GM12878 (cell line): ENCODE measurements at places on chromosomes 4 and X.

GRCh38 chrX:136304493-136304892 lies 3.7 kb downstream of the ADGRG4 start:
- DNase-seq: no peak

DNA sequence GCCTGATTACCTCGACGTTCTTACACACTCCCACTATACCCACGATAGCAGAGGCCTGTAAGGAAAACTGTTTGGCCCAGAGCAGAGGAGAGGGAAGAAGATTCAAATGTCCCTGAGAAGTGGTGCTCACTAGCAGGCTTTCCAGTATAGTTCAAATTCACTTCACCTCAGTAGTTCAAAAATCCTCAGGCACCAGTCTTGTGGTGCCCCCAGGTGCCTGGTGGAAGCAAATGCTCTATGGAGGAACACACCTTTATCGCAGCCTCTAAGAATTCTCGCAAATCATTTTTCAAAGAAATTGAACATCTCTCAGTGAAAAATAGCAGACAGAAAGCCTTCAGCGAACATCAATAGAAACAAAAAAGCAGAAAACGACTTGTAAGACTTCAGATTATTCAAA lies 12.2 kb upstream of the MTMR1 start:
- DNase-seq: no peak

DNA sequence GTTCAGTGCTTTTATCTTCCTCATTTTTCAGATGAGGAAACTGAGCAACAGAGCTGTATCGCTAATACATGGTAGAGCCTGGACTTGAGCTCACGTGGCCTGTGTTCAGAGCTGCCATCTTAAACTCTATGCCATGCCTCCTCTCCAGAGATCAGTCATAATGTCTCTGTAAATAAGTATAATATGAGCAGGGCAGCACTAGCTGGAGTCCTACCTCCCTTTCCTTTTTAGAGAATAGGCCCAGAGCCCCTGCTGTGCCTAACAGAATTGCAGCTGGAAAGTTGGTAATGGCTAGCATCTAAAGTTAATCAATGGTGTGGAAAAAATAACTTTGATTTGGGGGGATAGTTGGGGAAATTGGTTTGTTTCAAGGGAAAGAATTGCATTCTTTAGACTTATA lies 20.4 kb downstream of the CASP6 start:
- no peak for DNase-seq

- no peak for DNase-seq
Observed at GRCh38 chr4:106914223-106914622, 121.9 kb downstream of the DKK2 start.

GRCh38 chrX:34884817-34885216 lies 57.8 kb upstream of the FAM47B start:
- no peak for DNase-seq

DNA sequence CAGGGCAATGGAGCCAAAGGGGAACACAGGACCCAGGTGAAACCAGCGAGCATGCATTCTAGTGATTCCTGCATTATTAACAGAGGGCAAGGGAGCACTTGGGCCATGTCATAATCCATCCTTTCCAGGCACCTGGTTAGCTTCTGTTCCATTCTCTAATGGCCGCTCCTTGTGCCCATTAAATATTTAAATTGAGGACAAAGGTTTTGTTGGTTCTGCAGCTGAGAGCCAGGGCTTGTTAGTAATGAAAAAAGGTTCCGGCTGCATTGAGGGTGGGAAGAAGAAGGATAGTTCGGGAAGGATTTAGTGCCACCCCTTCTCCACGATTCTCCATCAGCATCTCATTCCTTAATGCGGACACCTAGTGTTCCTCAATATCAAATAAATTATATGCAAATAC lies 13.6 kb downstream of the SOD3 start:
- no peak for DNase-seq

- no peak for DNase-seq
Observed at GRCh38 chrX:153773741-153774575, 6.9 kb upstream of the SRPK3 start.

DNA sequence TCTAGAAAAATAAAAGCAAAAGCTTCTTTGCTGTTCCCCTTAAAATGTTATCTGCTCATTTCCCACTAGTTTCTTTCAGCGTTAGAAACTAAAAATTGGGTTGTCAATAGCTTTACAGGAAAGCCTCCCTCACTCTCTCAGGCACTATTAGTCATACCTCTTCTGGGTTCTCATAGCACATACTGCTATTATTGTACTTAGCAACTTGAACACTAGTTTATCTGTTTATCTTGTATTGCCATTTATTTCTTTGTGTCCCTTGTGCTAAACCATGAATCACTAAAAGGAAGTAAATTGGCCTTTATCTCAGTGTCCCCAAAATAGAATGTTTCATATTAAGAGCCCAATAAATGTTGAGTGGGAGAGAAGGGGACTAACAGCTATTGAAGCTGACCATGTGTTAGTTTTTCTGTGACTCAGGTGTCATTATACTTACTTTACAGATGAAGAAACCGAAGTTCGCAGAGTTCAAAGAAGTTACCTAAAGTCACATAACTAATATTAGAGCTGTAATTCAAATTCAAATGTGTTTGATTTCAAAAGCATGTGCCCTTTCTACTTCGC lies 124.8 kb upstream of the CITED1 start:
- DNase-seq: no peak

DNA sequence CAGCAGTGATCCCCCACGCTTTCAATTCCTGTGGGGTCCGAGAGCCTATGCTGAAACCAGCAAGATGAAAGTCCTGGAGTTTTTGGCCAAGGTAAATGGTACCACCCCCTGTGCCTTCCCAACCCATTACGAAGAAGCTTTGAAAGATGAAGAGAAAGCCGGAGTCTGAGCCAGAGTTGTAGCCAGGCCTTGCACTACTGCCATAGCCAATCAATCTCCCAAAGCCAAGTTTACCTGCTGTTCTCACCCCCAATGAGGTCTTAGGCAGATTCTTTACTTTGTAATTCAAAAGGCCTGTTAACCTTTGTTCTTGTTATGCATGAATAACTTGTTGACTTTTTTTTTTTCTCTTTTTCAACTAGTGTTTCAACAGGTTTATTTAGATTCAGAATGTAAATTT lies 4.0 kb downstream of the MAGEB2 start:
- DNase-seq: no peak

- no peak for DNase-seq
Observed at GRCh38 chrX:69968950-69969349, 80.8 kb downstream of the AWAT2 start.

- DNase-seq: no peak
Observed at GRCh38 chrX:130876226-130876625, 26.8 kb downstream of the ENOX2 start.

DNA sequence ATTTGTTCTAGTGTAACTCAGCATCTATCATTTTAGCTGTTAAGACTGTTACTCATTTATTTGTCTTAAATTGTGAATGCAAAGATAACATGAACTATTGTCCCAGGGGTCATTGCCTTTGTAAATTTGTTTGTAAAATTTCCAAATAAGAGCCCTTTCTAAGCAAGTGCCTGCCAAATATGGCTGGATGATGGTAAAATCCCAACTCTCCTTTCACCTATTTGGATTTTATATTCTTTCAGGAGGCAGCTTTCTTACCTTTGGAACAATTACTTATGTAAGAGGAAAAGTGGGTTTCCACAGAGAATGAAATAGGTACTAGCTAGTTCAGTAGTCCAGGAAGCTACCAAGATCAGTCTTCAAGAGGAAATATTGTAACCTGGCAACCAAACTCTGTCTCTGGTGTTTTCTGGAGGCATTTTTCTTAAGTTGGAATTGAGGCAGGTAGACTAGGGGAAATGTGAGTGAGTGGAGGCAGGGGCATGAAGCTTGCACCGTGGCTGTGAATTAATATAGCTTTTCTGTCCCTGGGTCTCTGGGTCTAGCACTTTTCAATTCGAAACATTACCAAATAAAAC lies 363.0 kb upstream of the ZCCHC13 start:
- no peak for DNase-seq
